ENCODE measurements at places on chromosomes 12 and 14.

- no peak for DNase-seq
Measured at GRCh38 chr14:35438910-35439713, 34.6 kb upstream of the NFKBIA start.

- DNase-seq = no peak
Measured at GRCh38 chr12:113930249-113930648, 35.9 kb downstream of the RBM19 start.

DNA sequence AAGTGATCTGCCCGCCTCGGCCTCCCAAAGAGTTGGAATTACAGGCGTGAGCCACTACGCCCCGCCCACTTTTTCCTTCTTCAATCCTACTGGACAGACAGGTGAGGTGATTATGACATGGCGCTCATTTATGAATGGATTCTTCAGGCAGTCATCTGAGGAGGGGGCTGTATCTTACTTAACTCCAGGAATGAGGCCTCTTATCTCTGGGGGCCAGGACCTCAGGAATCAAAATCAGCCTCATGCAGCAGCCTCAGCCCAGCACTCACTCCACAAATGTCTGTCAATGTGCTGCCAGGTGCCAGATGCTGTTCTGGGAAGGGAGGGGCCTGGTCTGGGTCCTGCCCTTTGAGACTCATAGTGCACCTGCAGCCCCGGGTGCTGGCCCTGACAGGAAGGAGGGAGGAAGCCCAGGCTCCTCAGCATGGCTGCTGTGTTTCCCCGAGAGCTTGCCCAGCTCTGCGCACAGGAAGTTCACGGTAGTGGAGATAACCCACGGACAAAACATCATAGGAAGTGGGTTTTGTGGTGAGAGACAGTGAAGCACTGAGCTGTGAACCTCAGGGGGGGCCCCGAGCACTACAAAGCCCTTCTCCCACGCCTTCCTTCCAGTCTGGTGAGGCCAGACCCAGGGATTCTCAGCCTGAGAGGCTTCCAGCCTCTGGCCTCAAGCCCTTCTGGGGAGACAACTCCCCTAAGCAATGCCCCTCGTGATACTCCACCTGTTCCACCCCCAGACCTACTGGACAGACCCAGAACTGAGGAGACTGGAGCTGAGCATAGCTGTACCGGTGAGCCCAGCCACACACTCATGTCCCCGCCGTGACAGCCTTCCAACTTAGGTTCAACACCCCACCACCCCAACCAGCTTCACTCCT is 22.3 kb downstream of the GALNT6 start:
- DNase-seq = peak; percentile 89

DNA sequence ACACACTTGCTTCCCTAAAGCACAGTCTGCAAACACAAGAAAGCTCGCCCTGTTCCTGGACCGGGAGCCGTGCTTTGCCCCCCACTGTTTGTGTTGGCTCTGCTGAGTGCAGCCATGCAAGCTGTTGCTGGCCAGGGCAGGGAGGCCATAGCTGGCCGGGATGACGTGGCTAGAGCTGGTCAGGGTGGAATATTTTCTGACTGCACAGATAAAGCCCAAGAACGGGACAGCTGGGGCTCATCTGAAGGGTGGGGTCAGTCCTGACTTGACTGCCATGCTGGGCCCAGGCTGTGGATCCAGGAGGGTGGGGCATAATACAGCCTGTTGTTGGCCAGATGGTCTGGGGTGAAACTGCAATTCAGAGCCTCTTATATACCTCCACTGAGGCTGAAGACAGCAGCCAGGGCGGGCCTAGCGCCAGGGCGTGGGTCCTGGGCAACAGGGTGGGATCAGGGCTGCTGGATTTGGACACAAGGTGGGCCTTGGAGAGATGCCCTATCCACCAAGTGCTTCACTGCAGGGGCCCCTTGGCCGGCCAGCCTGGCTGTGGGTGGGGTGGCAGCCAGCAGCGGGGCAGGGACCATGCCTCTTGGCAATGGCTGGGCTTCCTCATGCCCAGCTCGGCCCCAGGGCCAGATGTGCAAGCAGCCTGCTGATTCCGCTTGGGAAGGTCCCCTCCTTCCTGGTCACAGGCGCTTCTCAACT is 14.8 kb downstream of the KMT5A start:
- DNase-seq = no peak

DNA sequence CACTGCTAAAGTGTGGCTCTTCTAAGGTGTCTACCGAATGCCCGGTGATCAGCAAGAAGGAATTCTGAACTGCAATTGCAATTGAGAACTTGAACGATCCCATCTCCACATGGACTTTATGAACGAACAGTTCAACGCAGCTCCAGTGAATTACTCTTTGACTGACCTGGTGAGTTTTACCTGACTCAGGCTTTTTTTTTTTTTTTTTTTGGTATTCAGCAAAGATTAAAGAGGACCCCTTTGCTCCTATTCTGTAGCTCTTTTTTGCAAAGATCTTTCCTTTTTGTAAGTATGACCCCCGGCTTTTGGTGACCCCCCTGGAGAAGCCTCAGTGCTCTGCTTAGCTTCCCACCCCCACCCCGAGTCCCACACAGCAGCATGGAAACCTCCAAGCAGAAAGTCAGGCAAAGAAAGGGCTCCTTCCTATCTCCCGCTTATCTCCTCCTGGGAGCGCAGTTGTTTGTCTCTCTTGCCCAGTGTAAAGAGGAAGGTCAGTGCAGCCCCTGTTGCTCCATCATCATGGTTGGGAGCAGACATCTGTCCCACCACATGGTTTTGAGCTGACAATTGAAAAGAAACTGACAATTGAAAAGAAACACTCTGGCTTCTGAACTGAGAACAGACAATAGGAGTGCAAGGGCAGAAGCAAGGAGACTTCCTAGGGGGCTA is 72.1 kb upstream of the DIO3 start:
- DNase-seq = no peak

GRCh38 chr12:106120519-106121105 is 18.1 kb downstream of the NUAK1 start:
- no peak for DNase-seq

GRCh38 chr14:54174457-54174856 is 217.8 kb upstream of the BMP4 start:
- DNase-seq = no peak

DNA sequence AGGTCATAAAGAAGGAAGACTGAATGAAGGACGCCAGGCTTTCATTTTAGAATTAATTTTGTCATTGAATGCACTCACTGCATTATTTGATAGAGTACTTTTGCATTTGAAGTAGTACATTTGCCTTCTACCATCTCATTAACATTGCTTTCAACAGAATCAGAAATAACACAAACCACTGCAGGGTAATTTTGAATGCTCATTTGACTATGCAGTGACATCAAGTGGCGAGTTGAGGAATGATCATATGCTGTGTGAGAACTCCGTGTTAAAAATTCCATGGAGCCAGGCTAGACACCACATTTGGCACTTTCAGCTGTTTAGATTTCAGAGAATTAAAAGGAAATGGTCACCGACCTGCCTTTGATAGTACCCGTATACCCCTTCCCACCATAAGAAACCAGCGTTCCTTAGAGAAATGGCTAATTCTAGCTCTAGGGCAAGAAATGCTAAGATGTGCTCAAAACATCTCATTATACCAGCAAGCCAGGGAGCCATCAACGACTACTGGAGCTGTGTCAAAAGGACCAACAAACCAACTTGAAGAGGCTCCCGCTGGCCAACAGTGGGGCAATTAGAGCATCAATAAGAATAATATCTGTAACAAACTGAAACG is 16.5 kb downstream of the HEBP1 start:
- peak; percentile 21 for DNase-seq

DNA sequence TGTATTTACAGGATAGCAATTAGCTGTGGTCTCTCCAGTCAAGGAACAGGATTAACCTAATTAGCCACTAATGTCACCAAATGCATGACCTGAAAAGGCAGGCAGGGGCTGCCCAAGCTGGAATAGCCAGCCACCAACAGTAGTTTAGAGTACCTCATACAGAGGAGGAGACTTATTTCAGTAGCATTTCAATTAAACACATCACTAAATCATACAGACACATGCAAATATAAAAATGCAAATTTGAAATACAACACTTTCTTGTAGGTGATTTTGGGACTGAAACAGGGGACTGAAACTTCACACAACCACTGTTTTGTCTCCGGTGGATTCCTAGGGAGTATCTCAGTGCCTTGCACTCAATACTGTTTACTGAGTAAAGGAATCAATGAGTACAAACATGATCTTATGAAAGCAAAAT is 636 bp upstream of the IFNG-AS1 start:
- no peak for DNase-seq

DNA sequence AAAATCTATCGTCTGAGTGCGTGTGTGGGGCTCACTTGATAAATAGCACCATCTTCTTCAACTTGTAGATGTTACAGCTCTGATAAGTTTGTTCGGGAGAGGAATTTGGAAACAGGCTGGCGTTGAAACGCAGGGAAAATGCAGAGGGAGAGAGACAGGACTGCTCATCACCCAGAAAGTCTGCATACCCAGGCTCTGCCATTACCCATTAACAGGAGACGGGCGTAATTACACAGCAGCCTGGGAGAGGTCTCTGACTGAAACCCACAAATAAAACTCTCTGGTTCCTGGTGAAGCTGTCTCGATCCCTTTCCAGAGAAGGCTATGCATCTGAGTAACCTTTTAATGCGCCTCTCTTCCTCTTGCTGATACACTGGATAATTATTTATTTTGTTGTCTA is 547.3 kb downstream of the BCL11B start:
- DNase-seq = no peak

- DNase-seq = no peak
Measured at GRCh38 chr14:75539162-75539560, 16.9 kb downstream of the BATF start.

DNA sequence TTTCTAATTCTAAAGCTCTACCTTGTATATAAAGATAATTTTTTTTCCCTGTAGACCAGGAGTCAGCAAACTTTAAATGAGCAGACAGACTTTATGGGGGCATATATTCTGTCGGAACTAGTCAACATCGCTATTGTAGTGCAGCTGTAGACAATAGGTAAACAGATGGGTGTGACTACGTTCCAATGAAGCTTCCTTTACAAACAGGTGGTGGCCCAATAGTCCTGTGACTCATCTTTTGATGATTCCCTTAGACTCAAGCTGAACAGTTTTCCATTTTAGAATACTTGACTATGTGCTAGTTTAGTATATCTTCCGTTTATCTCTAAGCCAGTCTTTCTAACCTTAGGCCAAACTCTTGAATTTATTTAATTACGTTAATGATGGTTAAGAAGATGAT is 16.3 kb downstream of the MUCL1 start:
- DNase-seq = no peak

DNA sequence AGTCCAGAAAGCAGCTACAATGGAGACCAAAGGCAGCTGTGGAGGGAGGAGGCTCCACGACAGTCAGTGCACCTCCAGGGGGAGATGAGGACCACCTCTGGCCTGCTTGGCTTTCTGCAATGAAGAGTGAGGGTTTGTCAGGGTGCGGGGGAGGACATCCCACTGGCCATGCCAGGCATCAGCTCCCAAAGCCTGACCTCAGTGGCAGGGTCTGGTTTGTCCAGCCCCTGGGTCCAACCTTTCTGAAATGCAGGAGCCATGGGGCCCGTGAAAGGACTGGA is 35.2 kb downstream of the SLC6A12 start:
- DNase-seq = no peak

GRCh38 chr14:58907803-58908202 is 270.0 kb downstream of the DACT1 start:
- no peak for DNase-seq

GRCh38 chr14:68231898-68232297 is 412.3 kb downstream of the RAD51B start:
- no peak for DNase-seq

- DNase-seq = no peak
Measured at GRCh38 chr14:105898482-105899010, 372.2 kb downstream of the TMEM121 start.

GRCh38 chr14:80212023-80212397 is 706 bp upstream of the DIO2 start:
- DNase-seq = no peak

GRCh38 chr12:1073652-1074051 is 82.6 kb downstream of the ERC1 start:
- no peak for DNase-seq

GRCh38 chr12:71303199-71303598 is 136.4 kb upstream of the LGR5 start:
- no peak for DNase-seq

DNA sequence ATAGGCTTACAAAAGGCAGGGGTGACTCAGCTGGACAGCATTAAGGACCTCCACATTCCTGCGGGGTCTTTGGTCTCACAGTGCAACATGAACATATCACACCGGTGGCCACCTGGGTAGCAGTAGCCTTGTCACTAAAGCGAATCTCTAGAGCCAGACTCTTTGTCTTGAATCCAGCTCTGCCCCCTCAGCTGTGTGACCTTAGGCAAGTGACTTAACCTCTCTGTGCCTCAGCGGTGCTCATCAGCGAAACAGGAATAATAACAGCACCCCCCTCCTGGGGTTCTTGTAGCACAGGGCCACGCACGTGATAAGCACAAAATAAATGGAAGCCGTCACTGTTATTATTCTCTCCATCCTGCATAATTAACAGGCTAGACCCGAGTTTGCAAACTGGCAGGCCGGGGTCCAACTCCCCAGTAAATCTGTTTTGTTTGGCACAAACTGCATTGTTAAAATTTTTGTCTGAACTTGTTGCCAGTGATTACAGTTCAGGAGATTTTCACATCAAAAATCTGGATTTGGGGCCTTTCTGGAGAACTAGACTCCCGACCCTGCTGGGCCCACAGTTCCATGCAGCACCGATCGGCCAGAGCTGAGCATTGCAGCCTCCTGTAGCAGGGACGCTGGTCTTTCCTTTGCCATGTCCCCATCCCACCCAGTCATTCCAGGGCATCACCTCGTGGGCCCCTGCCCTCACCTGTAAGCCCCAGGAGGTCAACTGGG is 174.8 kb downstream of the PHETA1 start:
- no peak for DNase-seq

- no peak for DNase-seq
Measured at GRCh38 chr14:96888158-96888557, 91.0 kb downstream of the VRK1 start.

DNA sequence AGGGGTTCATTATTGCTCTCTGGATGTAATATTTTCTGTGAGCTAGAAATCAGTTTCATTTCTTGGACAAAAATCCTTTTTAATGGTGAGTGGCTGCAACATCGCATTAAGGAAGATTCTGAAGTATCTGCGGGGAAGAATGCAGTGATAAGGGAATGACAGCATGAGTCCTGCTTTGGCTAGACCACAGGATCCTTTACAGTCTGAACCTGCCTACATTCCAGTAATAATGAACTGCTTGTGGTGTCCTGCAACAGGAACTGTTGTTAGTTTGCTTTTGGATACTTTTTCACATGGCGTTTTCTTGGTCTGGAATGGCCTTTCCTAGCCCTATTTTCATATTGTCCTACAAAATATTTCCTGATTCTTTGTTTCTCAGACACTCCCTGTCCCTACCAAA is 15.7 kb downstream of the MDM2 start:
- no peak for DNase-seq

GRCh38 chr12:11894890-11895289 is 175.8 kb upstream of the BCL2L14 start:
- DNase-seq = no peak
